ENCODE measurements at places on chromosomes 5 and 9.

- peak overlapping the region; percentile 0 for H3K27ac ChIP-seq
- no peak for DNase-seq
- peaks cover 26% of the 10 kb centered on the region for H3K4me1 ChIP-seq
- no peak overlapping the region for H3K4me3 ChIP-seq
Measured at GRCh38 chr5:75367401-75367800, 30.4 kb downstream of the HMGCR start.

DNA sequence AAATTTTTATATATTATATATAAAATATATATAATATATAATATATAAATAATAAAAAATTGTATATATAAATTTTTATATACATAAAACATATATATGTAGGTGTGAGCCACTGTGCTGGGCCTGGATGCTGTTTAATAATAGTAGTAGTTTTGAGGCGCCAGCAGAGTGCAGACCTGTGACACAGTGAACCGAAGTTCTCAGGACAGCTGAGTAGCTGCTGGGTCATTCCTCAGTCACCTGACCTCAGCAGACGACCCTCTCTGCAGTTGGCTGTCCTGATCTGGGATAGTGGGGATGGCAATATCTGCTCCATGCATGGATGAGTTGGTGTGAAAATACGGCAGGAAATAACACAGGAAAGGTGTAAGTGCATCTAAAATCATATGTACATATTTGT, 3.3 kb upstream of the SNX18 start:
- no peaks in the 10 kb centered on the region for H3K36me3 ChIP-seq
- no peak overlapping the region for H3K4me3 ChIP-seq

GRCh38 chr5:141508798-141509611, 20.1 kb downstream of the PCDHGC5 start:
- no peaks in the 10 kb centered on the region for H3K36me3 ChIP-seq
- H3K27ac ChIP-seq, result peak overlapping the region; percentile 85
- H3K4me3 ChIP-seq, result no peak overlapping the region
- no peaks in the 10 kb centered on the region for H3K27me3 ChIP-seq
- peak; percentile 31 for DNase-seq

- H3K4me1 ChIP-seq, result peaks cover 19% of the 10 kb centered on the region
- H3K27me3 ChIP-seq, result no peaks in the 10 kb centered on the region
- peak overlapping the region; percentile 93 for H3K27ac ChIP-seq
- peak; percentile 59 for DNase-seq
Measured at GRCh38 chr9:19229595-19230354, 718 bp upstream of the DENND4C start.

DNA sequence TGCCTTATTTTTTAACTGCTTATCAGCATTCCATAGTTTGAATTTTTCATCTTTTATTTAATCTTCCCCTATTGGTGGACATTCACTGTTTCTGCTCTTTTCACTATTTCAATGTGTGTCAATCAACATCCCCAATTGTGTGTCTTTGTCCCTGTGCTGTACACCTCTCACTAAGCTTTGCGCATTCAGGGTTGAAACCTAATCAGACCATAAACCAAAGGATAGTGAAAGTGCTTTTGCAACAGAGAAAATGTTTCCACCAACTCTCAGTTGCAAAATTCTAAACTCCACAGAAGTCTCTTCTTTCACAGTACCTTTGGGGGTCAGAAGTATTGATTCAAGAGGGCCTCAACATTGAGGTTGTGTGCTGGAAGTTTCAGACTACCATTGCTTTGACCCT, 127.1 kb upstream of the SAP30L start:
- DNase-seq, result no peak
- H3K4me1 ChIP-seq, result peaks cover 4% of the 10 kb centered on the region
- H3K4me3 ChIP-seq, result no peak overlapping the region
- no peaks in the 10 kb centered on the region for H3K27me3 ChIP-seq
- H3K27ac ChIP-seq, result no peak overlapping the region

DNA sequence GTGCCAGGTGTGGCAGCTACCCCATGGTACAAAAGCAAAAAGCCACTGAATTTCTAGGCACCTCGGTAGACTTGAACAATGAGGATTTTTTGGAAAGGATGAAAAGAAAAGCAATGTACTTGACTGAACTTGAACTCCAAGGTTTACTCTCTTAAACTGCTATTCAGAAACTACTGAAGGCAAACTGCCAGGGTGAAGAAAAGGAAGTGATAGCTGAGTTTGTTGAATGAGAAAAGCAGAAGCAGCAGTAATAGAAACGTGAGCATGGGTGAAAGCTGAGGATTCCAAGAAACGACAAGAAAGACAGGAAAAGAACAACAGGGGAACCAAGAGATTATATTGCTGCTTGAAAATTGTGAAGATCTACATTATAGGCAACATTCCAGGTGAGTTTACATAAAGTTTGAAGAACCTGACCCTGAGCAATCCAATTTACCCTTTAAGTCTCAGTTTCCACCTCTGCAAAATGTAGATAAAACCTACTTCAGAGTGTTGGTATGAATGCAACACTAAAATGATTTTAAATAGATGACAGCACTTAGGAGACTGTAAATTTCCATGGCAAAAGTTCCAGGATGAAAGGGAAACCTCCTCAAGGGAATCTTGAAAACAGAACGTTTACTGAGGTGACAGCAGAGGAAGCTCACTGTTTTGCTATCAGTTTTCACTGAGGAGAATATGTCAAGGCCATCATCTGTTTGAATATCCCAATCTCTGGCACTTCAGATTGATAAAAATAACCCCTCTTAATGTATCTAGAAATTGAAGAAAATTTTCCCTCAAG, 245.8 kb downstream of the SPATA31D1 start:
- H3K27me3 ChIP-seq, result no peaks in the 10 kb centered on the region
- H3K27ac ChIP-seq, result no peak overlapping the region
- H3K4me1 ChIP-seq, result no peaks in the 10 kb centered on the region
- no peak for DNase-seq
- H3K36me3 ChIP-seq, result no peaks in the 10 kb centered on the region

DNA sequence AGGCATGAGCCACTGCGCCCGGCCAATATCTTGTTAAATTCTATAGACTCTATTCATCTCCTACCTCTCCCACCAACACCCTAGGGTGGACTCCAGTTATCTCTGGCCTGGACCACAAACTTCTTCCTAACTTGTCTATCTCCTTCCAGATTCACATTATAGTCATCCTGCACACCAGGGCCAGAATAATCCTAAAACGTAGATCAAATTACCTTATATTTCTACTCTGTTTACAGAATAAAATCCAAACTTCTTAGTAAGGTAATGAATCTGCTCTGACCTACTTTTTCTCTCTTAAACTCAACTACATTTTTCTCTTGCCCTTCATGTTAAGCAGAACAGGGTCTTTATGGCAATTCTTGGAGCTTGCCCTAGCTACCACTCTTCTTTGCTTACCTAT, 6.9 kb downstream of the ELL2 start:
- no peak for DNase-seq
- H3K27me3 ChIP-seq, result no peaks in the 10 kb centered on the region
- no peak overlapping the region for H3K27ac ChIP-seq
- H3K4me3 ChIP-seq, result no peak overlapping the region

DNA sequence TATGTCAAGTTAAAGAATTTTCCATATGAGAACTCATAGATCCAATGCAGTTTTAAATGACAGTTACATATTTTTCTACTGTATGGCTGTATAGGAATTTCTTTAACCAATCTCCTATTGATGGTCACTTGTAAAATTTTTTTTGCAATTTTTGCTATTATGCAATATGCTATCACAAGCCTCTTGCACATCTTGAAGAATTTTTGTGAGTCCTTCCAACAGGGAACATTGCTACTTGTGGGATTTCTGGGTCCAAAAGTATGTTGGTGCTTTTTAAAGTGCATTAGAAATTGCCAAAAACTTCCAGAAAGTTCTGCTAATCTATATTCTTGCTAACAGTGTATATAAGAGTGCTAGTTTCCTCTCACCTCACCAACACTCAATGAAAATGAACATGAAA, 65.1 kb downstream of the NPR3 start:
- H3K4me1 ChIP-seq, result peaks cover 10% of the 10 kb centered on the region
- no peaks in the 10 kb centered on the region for H3K36me3 ChIP-seq
- no peak for DNase-seq
- no peaks in the 10 kb centered on the region for H3K27me3 ChIP-seq
- no peak overlapping the region for H3K4me3 ChIP-seq
